ENCODE measurements at places on chromosomes 3 and 15.

DNA sequence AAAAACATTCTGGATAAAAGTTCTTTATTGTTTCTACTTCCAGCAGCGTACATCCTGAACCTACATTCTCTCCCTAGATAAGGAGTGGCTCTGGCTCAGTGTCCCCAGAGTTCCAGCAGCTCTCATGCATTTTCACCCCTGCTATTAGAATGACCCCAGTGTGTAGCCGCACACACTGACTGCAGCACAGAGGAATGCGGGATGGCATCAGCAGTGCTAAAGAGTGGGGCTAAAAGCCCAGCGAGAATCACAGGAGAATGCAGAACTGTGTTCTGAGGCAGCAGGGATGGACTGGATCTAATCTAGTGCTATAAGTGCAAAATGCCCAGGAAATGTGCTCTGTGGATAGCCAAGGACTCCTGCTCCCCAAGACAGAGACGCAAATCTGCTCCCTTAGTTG lies 66.4 kb upstream of the TJP1 start:
- DNase-seq = no peak

GRCh38 chr3:133452641-133453319 lies 52.9 kb downstream of the BFSP2 start:
- no peak for DNase-seq

DNA sequence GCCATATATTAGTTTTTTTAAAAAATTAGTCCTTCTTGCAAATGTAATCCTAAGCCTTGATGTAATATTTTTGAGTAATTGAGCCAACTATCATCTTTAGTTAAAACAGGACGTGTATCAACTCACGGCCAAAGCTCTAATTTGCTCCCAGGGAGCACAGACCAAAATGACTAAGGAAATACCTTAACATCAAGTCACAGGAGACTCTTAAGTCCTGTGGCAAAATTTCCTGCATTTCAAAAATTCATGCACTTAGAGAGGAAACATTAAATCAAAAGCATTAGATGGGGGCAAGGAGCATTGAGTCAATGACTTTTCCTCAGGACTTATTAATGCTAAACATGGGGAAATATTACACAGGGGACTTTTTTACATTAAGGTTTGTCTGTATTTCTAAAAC lies 276.0 kb downstream of the MFSD1 start:
- DNase-seq = no peak

GRCh38 chr15:26443321-26443720 lies 329.5 kb downstream of the GABRB3 start:
- no peak for DNase-seq

- no peak for DNase-seq
Observed at GRCh38 chr15:92178911-92179310, 214.8 kb upstream of the ST8SIA2 start.

DNA sequence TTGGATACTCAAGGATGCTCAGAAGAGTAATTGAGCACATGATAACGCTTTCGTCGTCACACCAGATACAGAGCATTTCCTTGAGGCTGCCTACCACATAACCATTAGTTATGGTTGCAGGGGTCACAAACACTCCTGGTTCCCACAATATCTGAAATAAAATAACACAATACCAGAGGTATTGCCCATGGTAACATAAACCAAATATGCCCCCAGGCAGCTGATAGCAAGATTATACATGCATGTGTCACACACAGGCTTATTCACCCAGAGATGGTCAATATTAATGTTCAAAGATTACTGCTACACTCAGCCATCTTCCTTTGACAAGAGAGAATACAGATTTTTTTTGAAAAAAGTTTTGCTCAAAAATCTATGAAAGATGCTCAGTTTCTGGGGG lies 7.3 kb downstream of the RPL39L start:
- no peak for DNase-seq

DNA sequence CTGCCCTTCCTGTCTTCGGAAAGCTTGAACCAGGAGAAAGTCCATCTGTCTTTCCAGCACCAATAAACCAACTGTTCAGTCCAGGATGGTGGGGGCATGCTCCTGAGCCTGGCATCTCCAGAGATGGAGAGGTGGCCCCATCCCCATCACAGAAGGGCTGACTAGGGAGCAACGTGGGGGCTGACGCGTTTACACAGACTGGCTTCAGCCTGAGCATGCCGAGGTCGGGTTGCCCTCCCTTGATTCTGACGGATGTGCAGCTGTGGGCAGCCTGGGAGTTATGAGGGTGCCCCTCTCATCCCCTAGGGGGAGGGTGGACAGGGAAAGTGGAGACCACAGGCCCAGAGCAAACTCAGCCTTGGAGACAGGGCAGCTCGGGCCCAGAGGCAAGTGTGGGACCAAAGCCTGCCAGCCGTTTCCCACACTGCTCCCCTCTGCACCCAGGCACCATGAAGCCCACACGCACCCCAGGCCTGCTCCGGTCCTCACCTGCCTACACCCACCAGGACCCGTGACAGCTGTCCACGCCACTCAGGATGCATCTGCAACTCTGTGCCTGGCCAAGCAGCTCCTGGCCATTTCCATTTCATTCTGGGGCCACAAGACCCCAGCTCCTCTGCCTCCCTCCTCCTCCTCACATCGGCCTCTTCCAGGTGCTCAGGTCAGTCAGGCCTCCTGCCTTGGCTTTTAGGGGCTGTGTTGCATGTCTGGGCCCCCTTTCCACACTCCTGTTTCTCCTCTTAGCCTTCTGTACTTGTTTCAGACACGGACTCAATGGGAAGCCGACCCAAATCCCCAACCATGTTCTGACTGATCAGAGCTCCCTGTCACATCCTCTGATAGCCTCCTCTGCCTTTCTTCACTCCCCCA lies 48.2 kb upstream of the SLC41A3 start:
- DNase-seq = no peak

GRCh38 chr15:68802373-68802772 lies 18.3 kb downstream of the ANP32A start:
- DNase-seq = no peak

DNA sequence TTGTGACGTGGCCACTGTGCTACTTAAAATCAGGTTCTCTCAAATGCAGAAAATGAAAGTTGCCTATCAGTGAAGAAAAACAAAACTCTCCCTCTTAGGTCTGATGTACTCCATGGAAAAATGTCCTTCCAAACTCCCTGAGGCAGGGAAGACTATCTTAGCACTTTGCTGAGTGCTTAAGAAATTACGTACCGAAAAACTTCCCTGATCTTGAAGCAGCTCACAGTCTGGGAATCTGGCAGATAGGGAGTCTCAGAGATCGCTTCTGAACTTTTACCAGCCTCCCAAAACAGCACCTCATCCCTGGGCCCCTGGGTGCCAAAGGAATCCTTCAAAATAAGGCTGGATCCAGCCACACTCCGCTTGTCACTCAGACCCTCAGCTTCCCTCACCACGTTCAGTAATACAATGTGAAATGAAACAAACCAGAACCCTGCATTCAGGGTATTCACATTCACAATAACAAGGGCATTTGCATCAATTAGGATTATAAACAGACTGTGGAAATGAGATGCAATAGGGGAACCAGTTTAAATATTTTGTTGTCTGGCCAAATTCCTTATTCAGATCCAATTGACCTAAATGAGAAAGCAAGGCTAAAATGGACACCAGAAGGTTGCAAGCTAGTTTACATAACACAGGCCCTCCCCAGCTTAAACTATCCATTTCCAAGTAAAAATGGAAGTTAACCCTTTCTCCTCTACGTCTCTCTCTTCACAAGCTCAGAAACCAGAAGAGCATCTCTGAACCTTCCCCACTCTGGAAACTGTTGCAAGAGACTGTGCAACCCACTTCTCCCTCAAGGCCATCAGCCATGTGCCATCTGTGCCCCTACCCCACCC lies 20.9 kb downstream of the OSBPL10 start:
- DNase-seq = no peak

Measured in stimulated activated CD4-positive, alpha-beta T cell treated with anti-CD3 and anti-CD28 coated beads, Interleukin-1b, Interleukin-23, amount 100 ng/mL, for 1 hour (primary cell).